Suppressor macrophage (primary cell): ENCODE measurements at places on chromosomes 4 and X.

DNA sequence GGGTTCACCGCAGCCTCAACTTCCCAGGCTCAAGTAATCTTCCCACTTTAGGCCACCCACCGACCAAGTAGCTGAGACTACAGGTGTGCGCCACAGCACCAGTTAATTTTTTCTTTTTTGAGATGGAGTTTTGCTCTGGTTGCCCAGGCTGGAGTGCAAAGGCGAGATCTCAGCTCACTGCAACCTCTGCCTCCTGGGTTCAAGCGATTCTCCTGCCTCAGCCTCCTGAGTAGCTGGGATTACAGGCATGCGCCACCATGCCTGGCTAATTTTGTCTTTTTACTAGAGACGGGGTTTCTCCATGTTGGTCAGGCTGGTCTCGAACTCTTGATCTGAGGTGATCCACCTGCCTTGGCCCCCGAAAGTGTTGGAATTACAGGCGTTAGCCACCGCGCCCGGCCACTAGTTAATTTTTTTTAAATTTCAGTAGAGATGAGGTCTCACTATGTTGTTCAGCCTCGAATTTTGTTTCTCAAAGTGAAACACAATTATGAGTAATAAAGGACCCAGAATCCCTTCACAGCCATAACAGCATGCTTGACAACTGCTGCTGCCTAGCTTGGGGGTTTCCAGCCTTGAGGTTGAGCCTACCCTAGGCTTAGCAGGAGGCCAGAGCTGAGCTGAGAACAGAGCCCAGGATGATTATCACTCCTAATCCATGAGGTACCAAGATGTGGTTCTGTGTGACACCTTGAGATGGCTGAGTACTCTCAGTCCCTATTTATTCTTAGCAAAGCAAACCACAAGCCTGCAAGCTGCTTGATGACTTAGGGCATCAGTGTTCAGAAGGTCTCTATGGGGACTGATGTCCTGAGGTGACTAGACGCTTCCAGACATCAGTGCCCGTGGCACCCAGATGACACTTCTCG, 41.6 kb upstream of the NKRF start:
- DNase-seq: no peak

DNA sequence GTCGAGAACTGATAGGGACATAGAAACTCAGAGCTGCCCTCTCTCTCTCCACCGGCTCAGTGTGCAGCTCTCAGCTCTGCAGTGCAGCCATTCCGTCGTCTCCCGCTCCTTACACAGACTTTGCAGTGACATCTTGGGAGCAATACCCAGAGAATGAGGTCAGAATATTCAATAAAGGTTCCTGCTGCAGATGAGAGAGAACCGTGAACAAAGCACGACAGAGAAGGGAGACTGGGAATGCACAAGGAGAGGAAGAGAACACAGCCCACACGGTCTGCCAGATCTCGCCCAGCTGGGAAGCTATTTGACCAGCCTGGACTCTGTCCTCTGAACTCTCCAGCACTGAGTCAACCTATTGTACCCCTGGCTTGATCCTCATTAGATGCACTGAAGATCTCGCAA, 118.0 kb upstream of the PPARGC1A start:
- no peak for DNase-seq

DNA sequence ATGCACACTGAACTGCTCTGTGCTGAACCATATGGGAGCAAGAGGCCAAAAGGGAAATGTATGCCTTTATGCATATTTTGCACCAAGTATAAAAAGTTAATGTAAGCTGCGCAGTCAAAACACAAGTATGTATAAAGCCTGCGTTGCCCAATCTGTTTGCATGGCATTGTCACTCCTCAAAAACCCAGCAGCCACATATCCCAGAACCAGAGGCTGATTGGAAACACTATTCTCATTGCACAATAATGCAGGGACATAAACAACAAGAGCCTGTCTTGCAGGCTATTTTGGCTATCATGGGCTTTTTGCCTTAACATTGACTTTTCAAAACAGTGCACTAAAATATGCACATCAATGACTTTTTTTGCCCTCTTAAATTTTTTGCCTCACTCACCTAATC, 5.1 kb upstream of the ASB9 start:
- DNase-seq: no peak

- no peak for DNase-seq
Observed at GRCh38 chr4:61437923-61438322, 237.8 kb downstream of the ADGRL3 start.
